Epithelial cell of esophagus (primary cell): ENCODE measurements at places on chromosomes 7 and 10.
A peak's percentile ranks its signal among the peaks of the same experiment; 100 is the strongest.

GRCh38 chr10:89305766-89306433 is 4.1 kb downstream of the IFIT2 start:
- no peak for DNase-seq

DNA sequence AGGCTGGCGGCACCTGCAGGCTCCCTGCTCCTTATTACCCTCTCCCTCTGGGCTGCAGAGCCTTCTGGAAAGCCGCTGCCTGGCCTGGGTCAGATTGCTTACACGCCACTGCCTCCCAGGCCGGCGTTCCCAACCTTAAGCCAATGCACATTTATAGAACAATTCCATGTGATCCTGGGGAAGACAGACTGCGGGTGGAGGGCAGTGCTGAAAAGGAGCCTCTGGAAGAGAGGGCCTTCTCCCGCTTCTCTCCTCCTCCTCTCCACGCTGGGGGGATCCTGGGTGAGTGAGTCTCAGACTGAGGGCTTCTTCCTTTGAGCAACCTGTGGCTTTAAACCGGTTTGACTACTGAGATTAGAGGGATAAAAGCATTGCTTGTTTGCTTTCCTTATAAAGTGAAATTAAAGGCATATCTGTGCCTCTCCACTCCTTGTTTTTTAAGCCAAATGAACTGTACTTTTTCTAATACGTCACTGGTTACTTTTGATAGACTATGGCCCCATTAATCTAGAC is 5.5 kb downstream of the TACC2 start:
- DNase-seq = peak; percentile 66

DNA sequence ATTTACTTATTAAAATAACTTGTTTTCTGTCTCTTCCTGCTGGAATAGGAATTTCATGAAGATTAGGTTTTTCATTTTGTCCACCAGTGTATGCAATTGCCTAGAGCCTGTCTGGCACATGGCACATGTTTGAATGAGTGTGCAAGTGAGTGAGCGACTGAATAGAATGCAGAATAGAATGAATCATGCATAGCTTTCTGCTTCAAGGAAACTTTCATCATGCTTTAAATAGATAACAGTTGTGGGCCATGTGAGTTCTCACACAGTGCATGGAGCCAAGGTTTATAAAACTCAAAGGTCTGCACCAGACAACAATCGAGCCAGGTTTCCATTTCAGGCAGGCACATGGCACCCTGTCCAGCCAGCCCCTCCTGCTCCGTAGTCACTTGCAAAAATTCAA is 74.2 kb upstream of the HECW1 start:
- peak; percentile 55 for DNase-seq

DNA sequence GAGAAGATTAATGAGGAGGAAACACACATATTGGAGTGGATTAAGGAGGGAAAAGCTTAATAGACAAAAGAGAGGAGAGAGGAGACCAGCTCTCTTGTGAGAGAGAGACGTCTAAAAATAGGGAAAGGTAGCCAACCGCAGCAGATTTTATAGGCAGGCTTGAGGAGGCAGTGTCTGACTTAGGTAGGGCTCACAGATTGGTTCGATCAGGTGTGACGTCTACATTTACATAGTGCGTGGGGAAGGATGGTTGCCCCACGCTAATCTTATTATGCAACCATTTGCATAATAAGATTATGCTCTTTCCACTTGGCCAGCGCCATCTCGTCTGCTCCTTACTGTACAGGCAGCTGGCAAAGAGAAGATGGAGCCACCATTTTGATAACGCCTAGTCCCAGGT is 122.0 kb downstream of the MARCHF5 start:
- DNase-seq = no peak

- no peak for DNase-seq
Observed at GRCh38 chr7:150451097-150451793, 815 bp downstream of the GIMAP8 start.

GRCh38 chr7:156473476-156474240 is 166.9 kb upstream of the RNF32 start:
- peak; percentile 38 for DNase-seq

DNA sequence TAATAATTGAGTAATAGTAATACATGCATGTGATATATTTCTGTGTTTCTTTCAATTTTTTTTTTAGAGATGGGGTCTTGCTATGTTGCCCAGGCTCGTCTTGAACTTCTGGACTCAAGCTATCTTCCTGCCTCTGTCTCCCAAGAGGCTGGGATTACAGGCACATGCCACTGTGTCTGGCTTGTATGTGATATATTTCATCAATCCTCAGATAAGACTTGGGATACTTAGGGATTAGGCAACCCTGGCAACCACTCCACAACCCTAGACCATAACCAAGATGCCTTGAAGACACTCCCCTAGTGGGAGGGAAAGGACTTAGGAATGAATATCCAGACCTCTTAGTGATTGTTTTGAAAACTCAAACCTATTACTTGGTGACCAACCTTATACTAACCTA is 154.8 kb downstream of the CCDC3 start:
- DNase-seq = no peak

GRCh38 chr10:4894335-4894734 is 68.3 kb downstream of the AKR1E2 start:
- DNase-seq = no peak

- DNase-seq = no peak
Observed at GRCh38 chr10:46247808-46248569, 38.8 kb upstream of the ANTXRL start.

DNA sequence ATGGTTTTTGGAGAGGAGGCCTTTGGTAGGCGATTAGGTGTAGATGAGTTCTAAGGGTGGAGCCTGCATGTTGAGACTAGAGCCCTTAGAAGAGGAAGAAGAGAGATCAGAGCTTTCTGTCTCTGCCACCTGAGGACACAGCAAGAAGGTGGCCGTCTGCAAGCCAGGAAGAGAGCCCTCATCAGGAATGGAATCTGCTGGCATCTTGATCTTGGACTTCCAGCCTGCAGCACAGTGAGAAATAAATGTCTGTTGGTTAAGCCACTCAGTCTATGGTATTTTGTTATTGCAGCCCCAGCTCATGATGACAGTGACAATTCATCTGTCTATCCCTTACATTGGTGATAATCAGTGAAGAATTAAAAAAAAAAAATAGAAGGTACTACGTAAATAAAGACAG is 335.2 kb downstream of the PRPF18 start:
- DNase-seq = no peak

DNA sequence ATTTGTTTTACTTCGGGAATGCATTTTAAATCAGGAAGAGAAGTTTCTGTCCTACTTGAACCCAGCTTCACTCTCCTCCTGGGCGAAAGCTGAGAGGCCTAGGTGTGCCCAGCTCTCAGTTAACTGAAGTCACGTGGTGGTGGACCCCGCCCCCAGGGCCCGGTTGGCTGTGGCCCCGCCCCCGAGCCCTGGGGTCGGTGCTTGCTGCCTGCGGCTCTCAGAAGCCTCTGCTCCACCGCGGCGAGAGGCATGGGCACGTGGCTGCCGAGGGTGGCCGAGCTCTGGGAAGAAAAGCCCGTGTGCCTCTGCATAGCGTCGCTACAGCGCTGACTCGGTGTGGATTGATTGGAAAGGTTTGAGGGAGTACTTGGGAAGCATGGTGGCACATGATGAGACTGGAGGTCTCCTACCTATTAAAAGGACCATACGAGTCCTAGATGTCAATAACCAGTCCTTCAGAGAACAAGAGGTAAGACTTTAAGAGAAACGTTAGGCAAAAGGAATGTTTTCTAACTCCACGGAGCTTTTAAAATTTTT is 34.1 kb downstream of the NET1 start:
- peak; percentile 94 for DNase-seq

GRCh38 chr10:21399392-21400035 is 126.0 kb downstream of the SKIDA1 start:
- peak; percentile 95 for DNase-seq

GRCh38 chr10:45439873-45440272 is 65.9 kb downstream of the ALOX5 start:
- no peak for DNase-seq

GRCh38 chr7:19709249-19709578 is 377 bp upstream of the POLR1F start:
- DNase-seq = no peak

DNA sequence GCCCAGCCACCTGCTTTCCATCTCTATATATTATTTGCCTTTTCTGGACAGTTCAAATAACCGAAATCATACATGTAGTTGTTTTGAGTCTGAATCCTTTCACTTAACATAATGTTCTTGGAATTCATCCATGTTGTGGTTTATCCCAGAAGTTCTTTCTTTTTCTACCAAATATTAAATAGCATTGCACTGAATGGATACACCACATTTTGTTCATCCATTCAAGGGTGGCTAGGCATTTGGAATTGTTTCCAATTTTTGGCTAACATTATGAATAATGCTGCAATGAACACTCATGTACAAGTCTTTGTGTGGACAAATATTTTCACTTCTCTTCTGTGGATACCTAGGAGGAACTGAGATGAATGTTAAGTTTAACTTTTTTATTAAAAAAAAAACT is 18.0 kb downstream of the DNAJC1 start:
- no peak for DNase-seq

GRCh38 chr7:105213611-105214010 is 175.1 kb downstream of the SRPK2 start:
- no peak for DNase-seq

DNA sequence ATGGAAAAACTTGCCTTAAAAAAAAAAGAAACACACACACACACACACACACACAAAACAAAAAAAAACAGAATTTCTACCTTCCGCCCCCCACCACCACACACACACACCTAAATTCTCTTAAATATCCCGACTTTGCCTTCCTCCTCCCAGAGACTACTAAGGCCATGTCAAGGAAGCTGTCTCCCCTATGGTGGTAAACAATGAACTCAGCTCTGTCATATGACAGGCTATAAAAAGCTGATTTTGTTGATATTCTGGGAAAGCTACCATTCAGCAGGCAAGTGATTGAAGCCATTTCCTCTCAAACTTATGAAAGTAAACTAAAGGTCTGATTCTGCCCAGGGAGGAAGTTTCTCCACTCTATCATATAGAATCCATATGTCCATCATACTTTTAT is 471.0 kb downstream of the GFRA1 start:
- no peak for DNase-seq

- DNase-seq = no peak
Observed at GRCh38 chr10:130180416-130180815, 44.2 kb downstream of the GLRX3 start.

- DNase-seq = no peak
Observed at GRCh38 chr10:74208997-74209396, 58.0 kb downstream of the ADK start.

GRCh38 chr10:110651044-110651958 is 7.2 kb downstream of the RBM20 start:
- no peak for DNase-seq

- no peak for DNase-seq
Observed at GRCh38 chr7:55387062-55387965, 22.2 kb downstream of the LANCL2 start.

DNA sequence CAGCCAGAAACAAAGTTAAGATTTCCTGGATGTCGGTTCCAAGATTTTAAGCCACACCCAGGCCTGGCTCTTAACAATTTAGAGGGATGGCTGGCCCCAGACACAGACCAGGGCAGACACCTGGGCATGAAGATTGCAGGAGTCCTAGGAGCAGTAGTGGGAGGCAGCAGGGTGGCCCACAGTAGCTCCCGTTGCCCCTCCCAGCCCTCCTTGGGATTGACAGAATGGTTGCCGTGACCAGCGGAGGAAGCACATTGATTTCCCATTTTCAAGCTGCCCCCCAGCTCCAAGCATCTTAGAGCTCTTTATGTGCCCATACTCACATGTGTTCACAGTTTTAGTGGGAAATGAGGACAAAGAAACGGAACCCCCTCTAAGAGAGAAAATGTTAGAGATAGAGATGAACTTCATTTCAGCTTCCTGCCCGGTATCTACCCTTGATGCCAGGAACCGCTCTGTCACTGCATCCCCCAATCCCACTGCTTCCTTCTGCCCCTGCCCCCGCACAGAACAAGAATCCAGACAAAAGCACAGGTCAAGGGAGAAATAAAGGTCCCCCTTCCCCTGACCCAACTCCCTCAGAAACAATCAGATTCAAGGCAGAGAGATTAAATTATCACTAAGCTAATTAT is 101.1 kb downstream of the PLXNA4 start:
- no peak for DNase-seq

GRCh38 chr10:19848226-19848985 is 32.2 kb downstream of the PLXDC2 start:
- no peak for DNase-seq

DNA sequence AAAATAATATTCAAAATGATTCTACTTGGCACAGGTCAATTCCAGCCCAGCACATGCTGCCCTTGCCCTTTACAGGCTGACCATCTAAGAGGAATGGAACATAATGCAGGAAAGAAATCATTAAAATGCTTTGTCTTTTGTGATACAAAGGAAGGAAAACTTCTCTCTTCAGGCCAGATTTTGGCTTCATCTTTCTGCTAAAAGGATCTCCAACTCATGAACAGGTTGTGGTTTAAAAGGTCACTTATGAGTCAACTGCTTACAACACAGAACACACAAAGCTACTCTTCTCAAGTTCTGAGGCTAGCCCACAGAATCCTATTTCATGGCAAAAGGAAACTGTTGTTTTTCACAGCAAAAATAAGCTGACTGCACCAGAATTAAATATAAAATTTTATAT is 197.1 kb downstream of the DOCK4 start:
- peak; percentile 52 for DNase-seq

DNA sequence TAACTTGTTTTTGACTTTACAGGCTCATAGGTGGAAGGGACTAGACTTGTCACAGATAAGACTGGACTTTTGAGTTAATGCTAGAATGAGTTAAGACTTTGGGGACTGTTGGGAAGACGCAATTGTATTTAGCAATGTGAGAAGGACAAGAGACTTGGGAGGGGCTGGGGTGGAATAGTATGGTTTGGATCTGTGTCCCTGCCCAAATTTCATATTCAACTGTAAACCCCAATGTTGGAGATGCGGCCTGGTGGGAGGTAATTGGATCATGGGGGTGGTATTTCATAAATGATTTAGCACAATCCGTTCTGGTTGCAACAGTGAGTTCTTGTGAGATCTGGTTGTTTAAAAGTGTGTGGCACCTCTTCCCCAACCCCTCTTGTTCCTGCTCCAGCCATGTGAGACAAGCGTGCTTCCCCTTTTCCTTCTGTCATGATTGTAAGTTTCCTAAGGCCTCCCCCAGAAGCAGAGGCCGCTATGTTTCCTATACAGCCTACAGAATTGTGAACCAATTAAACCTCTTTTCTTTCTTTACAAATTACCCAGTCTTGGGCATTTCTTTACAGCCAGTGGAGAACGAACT is 22.6 kb downstream of the RNF216 start:
- no peak for DNase-seq

GRCh38 chr7:35267411-35267810 is 13.5 kb upstream of the TBX20 start:
- no peak for DNase-seq
